ENCODE measurements at places on chromosomes 3 and 15.

- no peak for DNase-seq
Observed at GRCh38 chr3:132695422-132695821, 26.8 kb downstream of the NPHP3 start.

- DNase-seq = no peak
Observed at GRCh38 chr3:146783446-146783845, 178.3 kb upstream of the PLSCR5 start.

DNA sequence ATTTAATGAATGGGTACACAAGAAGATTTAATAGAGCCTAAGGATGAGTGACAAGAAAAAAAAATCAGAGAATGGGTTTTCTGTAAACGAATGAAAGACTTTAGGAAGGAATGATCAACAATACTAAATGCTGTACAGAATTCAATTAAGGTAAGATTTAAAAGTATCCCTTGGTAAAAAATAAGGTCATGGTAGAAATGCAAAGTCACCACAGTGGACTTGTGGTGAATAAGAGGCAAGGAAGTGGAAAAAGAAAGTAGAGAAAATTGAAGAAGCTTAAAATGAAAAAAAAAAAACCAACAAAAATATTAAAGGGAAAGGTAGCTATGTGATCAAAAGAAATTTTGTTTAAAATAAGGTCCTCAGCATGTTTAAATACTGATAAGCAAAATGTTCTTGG, 82.4 kb downstream of the PLSCR2 start:
- no peak for DNase-seq

GRCh38 chr3:71050538-71051258, 532.8 kb downstream of the FOXP1 start:
- no peak for DNase-seq
